Brain (organoid and tissue), 16 donors: ENCODE measurements at places on chromosomes 5 and 9.

DNA sequence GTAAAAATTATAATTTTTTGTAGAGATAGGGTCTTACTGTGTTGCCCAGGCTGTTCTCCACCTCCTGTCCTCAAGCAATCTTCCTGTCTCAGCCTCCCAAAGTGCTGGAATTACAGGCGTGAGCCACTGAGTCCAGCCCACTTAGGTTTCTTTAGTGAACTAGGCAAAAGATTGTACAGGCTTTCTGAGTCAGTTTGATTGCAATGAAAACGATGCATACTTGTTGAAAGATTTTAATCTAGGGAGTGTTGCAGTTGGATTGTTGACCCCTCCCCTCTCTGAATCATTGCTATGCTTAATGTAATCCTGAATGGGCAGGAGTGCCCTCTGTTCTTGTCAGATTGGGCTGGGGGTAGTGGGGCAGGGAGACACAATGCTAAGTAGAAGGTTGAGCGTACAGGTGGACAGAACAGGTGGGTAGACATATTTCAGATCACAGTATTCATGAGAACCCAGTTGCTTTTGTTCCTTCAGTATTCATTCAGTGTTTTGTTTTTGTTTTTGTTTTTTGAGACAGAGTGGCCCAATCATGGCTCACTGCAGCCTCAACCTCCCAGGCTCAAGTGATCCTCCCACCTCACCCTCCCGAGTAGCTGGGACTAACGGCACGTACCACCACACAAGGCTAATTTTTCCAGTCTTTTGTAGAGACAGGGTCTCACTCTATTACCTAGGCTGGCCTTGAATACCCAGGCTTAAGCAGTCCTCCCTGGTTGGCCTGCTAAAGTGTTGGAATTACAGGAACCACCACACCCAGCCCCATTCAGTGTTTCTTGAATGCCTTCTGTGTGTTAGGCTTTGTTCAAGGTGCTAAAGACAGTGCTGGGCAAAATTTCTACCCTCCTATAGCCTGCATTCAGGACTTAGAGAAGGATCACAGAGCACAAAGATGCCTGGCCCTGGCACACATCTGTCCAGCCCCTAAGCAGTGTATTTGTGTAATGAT is 70.1 kb downstream of the KIAA1958 start:
- no peak for DNase-seq

DNA sequence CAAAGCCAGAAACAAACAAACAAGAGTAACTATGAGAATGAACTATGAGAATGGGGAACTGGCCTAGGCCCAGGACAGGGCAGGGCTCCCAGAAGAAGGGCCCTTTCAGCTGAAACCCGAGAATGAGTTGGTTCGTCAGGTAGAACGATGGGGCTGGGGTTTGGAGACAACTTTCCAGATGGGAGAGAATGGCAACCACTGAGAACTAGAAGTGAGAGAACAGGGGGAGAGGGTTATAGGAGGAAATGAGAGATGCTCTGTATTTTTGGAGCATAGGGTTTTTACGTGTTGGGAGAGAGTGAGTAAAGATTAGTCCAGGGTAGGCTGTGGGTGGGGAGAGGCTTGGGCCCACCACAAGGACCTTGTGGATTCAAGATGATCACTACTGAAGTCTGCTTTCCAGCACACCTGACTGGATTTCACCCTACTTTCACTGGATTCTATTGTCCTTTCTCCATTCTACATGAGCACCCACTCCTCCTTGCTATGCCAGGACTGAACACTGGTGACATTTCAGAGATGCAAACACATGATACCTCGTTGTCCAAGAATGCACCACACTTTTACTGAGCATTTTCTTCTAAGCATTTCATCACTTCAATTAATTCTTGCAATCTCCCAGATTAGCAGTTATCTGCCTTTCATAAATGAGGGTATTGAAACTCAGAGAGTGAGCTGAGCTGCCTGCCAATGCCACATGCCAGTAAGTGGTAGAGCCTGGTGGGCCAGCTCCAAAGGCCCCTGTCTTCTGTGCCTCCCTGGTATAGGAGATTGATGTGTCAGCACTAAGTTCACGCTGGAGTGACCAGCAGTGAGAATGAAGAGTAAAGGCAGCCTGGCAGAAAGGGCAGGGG is 3.2 kb upstream of the TMEM268 start:
- DNase-seq = no peak

GRCh38 chr5:42157215-42157614 is 232.1 kb downstream of the FBXO4 start:
- no peak for DNase-seq

- no peak for DNase-seq
These were observed 37.5 kb downstream of the CLINT1 start for GRCh38 chr5:157821405-157821804.

DNA sequence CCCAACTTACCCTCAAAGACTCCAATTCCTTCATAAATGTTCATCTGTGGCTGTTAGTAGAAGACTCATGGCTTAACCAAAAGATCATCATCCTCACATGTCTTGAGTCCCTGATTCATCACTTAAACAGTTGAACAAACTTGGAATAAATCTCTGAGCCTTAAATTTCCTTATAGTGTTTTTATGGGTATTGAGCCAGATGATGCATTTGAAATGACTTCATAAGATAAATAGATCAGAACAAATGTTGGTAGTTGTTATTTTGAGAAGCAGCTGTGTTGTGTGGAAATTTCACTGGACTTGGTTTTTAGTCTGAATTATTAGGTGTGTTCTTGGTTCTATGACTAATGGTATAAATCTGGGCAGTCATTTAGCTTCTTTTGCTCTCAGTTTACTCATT is 236.2 kb downstream of the NNT start:
- no peak for DNase-seq

DNA sequence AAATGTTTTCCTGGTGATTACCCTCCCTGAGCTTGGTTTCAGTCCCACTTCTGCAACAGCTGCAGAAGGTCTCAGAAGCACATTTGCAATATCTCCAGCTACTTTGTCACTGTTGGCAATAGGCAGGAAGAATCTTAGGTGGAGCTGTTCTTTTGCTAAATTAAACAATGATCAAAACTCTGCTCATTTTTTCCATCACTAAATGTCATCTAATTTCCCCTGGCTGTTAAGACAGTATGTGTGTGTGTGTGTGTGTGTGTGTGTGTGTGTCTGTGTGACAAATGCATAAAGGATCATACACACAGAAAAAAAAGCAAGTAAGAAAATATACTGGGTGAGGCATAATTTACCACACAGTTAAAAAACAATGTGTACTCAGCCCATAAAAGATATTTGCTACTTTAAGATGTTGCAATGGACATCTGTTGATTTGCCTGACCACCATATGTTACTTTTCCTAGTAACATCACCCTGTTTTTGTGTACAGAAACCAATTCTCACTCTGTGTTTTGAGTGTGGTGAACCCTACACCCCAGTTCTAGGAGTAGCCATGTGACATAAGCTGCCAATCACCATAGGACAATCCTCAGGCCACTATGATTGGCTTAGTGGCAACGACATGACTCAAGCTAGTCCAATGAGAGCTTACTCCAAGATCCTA is 572.6 kb upstream of the CLINT1 start:
- DNase-seq = no peak

GRCh38 chr9:6557883-6558616 is 87.5 kb downstream of the GLDC start:
- peak; percentile 96 for DNase-seq

- DNase-seq = no peak
These were observed 409.3 kb downstream of the AGTPBP1 start for GRCh38 chr9:85332487-85332886.

GRCh38 chr9:133489253-133490190 is 10.6 kb upstream of the SLC2A6 start:
- DNase-seq = no peak

- DNase-seq = no peak
These were observed 12.2 kb upstream of the TMEM252 start for GRCh38 chr9:68552700-68553476.
